Left lung (tissue), 14 donors: ENCODE measurements at places on chromosomes 12 and 14. TPM values are rescaled to one million over a fixed set of nuclear protein-coding genes. Genes with fewer than 3 reads are reported as not detected.

Gene SDR9C7
- total RNA-seq, result not detected

Gene CINP
- total RNA-seq, result 32.1 TPM

Gene NGB
- not detected for total RNA-seq

Gene RBP5
- 1.2 TPM for total RNA-seq

Gene OR6C2
- total RNA-seq, result not detected

Gene LIN7A
- total RNA-seq, result 11.7 TPM

Gene FOXM1
- 16.5 TPM for total RNA-seq

Gene LRP6
- 44.5 TPM for total RNA-seq

Gene PROX2
- not detected for total RNA-seq

Gene PLCZ1
- total RNA-seq, result not detected

Gene RFX4
- 0.09 TPM for total RNA-seq

Gene POTEM
- not detected for total RNA-seq

Gene ART4
- total RNA-seq, result 3.1 TPM

DNA sequence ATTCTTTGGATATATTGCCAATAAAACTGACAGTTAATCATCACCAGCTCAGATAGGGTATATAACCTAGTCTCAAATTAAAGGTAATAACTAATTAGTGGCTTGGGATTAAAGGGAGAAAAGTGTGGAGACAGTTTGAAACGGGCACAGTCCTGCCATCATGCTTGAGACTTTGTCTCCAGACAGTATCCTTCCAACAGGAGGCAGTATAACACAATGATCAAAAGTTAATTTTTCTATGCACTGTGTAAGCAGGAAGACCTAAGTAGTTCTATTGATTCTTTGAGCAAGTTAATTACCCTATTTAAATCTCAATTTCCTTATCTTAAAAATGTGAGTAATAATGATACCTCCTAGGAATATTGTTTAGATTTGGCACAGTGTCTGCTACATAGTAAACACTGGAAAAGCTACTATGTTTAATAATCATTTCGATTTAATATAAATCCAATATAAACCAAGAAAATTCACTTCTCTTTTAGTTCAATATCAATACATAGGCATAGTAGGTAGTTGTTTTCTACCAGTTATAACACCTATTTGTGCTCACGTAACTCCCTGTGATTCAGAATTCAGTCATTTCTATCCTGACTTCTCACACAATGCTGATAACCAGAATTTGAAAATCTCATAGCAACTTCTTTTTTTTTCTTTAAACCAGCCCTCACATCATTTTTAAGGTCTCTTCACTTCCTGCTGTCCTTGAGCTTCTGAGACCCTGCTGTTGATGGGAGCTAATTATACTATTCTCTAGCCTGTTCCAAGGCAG, 53.7 kb downstream of the GALNT4 start:
- peak; percentile 23 for DNase-seq

- no peak for DNase-seq
These were observed 70.2 kb downstream of the TSPAN11 start for GRCh38 chr12:30996752-30997151.

GRCh38 chr12:113831476-113831875, 134.6 kb downstream of the RBM19 start:
- no peak for DNase-seq

- no peak for DNase-seq
These were observed 73.6 kb downstream of the TMTC1 start for GRCh38 chr12:29710104-29710503.

DNA sequence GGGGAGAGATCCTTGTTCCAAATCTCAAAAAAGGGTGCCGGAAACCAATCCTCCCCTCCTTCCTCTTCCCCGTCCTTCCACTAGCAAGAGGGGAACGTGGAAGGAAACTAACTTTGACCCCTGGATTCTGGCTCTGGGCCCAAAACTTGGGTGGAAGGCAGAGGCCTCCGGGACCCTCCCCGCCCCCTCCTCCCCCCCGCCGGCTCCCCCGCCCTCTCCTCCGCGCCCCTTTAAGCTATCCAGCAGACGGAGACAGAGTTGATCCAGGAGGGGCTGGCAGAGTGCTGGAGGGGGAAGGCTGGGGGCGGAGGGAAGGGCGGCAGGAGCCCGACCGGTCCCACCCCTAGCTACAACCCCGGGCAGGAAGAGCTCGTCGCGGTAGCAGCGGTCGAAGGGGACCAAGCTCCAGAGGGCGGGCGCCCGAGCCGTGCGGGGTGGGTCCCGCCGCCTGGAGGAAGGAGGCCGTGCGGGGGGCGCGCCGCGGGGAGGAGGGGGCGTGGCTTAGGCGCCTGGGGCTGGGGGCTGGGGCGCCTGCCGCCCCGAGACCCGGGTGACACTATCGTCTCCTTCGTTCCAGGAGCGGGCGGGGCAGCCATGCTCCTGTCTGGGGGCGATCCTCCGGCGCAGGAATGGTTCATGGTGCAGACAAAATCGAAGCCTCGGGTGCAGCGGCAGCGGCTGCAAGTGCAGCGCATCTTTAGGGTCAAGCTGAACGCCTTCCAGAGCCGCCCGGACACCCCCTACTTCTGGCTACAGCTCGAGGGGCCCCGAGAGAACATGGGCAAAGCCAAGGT, at the start of gene NYNRIN:
Gene NYNRIN, plus strand, starts transcription at position 351 of the 794 bp plus-strand sequence. Its CDS starts 244 bp downstream, at position 595.
- DNase-seq, result peak; percentile 91

GRCh38 chr12:91091916-91092715, 19.2 kb downstream of the LUM start:
- DNase-seq, result no peak

- DNase-seq, result no peak
These were observed 25.1 kb downstream of the ANAPC5 start for GRCh38 chr12:121326996-121327674.

- DNase-seq, result no peak
These were observed 112.7 kb downstream of the DICER1 start for GRCh38 chr14:95044463-95045105.

GRCh38 chr14:39315859-39316444, 82.2 kb downstream of the MIA2 start:
- DNase-seq, result no peak

GRCh38 chr12:12439636-12440035, 82.8 kb downstream of the BORCS5 start:
- DNase-seq, result no peak

DNA sequence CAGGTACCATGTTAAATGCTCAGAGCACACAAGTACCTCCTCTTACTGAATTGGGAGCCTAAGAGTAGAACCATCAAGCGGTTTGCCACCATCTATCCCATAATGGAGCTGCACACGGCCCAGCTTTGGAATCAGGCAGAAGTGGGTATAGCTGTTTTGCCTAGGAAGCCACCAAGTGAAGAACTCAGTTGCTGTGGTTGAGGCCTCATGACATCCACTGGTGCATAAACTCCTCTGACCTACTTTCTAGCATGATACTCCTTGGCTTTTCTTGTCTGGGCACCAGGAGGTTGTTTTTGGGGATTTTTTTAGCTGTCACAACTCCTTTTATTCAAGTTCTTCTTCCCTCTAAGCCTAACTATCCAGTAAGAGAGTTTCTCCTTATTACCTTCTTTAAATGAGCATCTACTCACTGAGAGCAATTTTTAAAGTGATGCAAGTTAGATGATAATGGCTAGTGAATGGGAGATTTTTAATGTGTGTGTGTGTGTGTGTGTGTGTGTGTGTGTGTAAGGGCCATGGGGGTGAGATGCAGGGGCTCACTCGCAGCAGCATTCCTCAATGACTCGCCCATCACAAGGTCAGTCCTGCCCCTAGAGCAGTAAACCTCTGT, 20.9 kb upstream of the KRAS start:
- no peak for DNase-seq

DNA sequence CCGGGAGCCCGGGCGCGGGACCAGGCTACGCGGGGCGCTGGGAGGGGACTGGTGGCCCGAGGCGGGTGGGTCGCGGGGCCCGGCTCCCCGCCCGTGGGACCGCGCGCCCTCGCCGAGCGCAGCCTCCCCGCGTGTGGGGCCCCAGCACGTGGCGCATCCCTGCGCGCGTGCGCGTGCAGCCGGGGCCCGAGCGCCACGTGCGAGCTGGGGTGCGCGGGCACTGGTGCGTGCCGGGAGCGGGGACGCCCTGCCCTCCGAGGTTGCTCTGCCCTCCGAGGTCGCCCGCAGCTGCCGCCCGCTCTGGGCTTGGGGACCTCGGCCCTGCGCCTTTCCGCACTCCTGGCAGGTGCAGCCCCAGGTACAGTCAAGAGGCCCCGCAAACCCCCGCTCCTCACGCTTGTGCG, 365 bp upstream of the CCDC88C start:
- no peak for DNase-seq

DNA sequence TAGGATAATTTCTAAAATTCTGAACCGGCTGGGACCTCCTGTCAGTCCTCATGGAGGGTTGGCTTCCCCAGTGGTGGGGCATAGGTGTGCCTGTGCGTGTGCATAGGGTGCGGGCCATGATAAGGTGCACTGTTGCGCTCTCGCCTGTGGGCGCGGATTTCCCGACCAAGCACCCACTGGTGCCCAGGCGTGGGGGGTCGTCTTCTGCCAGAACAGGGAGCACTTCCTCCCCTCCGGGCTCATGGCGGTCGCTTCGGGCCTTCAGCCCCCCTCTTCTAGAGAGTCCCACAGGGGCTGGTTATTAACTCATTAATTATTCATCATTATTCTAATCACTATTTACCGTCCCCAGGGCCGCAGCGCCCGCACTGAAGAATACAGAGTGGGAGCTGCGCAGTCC, 2.8 kb downstream of the C1QL4 start:
- DNase-seq, result no peak

DNA sequence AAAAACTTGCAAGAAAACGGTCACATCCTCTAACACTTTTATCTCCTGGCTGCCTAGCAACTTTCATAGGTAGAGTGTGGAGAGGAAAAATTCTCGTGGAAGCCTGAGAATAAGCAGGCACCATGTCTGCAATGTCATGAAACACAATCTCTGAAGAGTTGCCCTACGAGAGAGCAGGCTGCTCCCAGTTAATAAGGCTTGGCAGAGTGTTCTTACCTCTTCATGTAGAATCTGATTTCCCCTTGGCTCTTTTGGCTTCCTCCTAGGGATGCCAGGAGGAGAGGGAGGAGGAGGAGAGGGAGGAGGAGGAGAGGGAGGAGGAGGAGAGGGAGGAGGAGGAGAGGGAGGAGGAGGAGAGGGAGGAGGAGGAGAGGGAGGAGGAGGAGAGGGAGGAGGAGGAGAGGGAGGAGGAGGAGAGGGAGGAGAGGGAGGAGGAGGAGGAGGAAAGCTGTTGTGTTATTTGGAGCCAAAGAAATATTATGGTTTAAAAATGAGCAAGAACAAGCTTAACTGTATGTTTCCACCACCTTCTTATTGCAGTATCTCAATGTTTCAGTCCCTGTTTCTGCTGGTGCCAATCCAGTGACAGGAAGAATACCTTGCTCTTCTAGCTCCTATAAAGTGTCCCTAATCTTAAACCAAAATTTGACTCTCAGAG, 52.9 kb downstream of the EGLN3 start:
- no peak for DNase-seq

- no peak for DNase-seq
These were observed 30.8 kb downstream of the TTC7B start for GRCh38 chr14:90785471-90785870.

DNA sequence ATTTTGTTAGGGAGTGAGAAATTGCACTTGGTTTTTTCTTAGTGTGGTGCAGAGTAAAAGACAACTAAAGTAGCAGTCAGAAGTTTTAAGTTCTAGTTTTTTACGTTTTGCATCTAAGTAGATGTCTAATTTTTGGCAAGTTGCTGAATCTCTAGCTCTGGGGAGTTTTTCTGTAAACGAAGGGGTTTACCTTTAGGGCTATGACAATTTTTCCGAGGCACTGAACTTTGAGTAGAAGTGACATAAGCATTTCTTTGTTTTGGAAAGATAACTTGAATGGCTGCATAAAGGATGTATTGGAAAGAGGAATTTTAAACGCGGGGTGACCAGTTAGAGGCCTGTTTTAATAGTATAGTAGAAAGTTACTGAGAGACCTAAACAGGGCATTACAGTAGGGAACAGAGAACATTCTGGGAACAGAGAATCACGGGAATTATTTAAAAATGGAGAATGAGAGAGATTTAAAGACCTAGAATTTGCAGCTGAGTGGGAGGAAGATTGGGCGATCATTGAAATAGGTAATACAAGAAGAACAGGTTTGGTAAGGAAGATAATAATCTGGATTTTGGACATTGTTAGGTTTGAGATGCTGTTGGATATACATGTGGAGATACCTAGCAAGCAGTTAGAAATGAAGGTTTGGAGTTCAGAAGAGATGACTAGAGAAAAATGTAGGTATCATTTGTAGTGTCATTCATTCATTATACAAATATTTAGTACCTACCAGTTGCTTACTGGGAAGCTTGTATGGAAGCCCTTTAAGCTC, 1.2 kb downstream of the ZNF410 start:
- no peak for DNase-seq

- DNase-seq, result no peak
These were observed 113.5 kb downstream of the MNAT1 start for GRCh38 chr14:60848066-60848465.

- DNase-seq, result no peak
These were observed 34.9 kb upstream of the ZNF740 start for GRCh38 chr12:53145383-53146260.

- DNase-seq, result no peak
These were observed 63.3 kb upstream of the TBX3 start for GRCh38 chr12:114747012-114747858.

- DNase-seq, result no peak
These were observed 39.8 kb downstream of the EGLN3 start for GRCh38 chr14:33911046-33911445.

- DNase-seq, result peak; percentile 70
These were observed 122.9 kb downstream of the TSPAN9 start for GRCh38 chr12:3200032-3200617.

DNA sequence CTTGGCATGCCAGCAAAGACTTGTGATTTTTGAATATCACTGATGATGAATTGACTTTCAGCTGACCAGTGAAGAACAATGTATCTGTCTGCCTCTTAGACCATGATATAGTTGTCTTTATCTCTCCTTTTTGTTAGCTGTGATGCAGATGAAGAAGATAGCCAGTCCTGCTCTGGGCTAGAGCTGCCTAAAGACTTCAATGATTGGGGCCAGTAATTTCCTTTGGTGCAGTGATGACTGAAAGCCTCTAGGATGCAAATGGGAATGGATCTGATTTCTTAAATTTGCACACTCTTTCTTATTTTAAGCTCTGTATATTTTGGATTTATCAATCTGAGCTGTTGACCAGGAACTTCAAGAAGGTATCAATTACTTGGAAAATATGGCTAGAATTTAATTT, at the start of gene TAS2R9:
Gene TAS2R9, minus strand, starts transcription at position 101 of the 400 bp plus-strand sequence. Its CDS starts 93 bp downstream, at position 8.
- DNase-seq, result no peak

GRCh38 chr12:130049666-130050065, 112.6 kb upstream of the FZD10 start:
- no peak for DNase-seq

GRCh38 chr12:114213055-114213581, 192.8 kb downstream of the TBX5 start:
- DNase-seq, result no peak

DNA sequence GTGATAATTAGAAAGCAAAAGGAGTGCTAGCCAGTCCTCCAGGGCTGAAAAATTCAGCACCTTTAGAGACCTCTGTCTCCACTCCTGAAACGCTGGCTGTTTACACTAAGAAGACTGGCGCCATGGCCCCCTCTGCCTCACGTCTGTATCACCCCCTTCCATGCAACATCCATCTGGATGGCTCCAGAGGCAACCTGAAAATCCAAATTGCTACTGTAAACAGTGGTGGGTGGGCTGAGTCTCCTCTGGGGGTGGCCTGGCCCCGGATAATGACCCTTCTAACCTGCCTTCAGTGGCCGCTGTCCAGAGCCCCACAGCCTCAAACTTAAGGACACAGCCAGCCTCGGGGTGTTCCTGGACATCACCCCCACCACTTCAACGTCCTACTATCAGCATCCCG, 1.4 kb downstream of the PRKD1 start:
- DNase-seq, result no peak

GRCh38 chr14:104976198-104977007, 1.8 kb downstream of the AHNAK2 start:
- DNase-seq, result peak; percentile 78
